Glutamatergic neuron (in vitro differentiated cells): ENCODE measurements at places on chromosomes 12 and 14. TPM values are rescaled to one million over a fixed set of nuclear protein-coding genes. Genes with fewer than 3 reads are reported as not detected.
A peak's percentile ranks its signal among the peaks of the same experiment; 100 is the strongest.

The SART3 gene
- 72.6 TPM for total RNA-seq

The RERG gene
- not detected for total RNA-seq

The GARIN6 gene
- not detected for total RNA-seq

The ANAPC7 gene
- 93.7 TPM for total RNA-seq

- peaks cover 4% of the 10 kb centered on the region for H3K4me1 ChIP-seq
- DNase-seq, result no peak
- no peak overlapping the region for H3K4me3 ChIP-seq
- peaks cover 12% of the 10 kb centered on the region for H3K36me3 ChIP-seq
- no peak overlapping the region for H3K27ac ChIP-seq
- H3K27me3 ChIP-seq, result peaks cover 2% of the 10 kb centered on the region
These were observed 707.8 kb downstream of the FLRT2 start for GRCh38 chr14:86237733-86238132.

DNA sequence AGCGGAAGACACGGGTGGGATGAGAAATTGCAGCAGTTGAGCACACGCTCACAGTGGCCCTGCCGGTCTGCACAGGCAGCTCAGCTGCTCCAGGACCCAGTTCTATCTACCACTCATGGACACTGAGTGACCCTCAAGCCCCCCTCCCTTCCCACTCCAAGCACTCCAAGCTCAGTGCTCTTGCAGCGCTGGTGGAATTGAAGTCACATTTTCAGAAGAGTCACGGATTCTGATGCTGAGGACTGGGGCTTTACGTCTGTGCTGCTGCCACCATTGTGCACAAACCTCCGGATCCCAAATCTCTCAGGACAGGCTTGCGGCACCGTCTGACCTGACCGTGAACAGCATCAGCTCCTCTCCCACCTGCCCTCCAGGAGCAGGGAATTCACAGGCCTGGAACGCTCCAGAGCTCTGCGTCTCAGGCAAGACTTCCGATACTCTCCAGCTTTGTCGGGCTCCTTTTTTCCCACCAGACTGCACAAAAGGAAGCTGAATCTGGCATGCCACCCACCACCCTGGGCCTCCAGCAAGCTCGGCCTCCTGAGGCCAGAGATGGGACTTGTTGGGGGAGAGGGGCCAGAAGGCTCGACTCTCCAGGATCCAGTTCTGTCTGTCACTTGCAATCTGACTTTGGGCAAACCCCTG lies 213.1 kb upstream of the RTL1 start:
- DNase-seq, result no peak
- peaks cover 4% of the 10 kb centered on the region for H3K4me1 ChIP-seq
- no peak overlapping the region for H3K27ac ChIP-seq
- H3K36me3 ChIP-seq, result no peaks in the 10 kb centered on the region
- H3K4me3 ChIP-seq, result no peak overlapping the region

GRCh38 chr12:120702637-120703036 lies 7.6 kb upstream of the UNC119B start:
- DNase-seq, result no peak
- H3K4me3 ChIP-seq, result no peak overlapping the region
- H3K27me3 ChIP-seq, result no peaks in the 10 kb centered on the region
- H3K36me3 ChIP-seq, result no peaks in the 10 kb centered on the region
- H3K27ac ChIP-seq, result no peak overlapping the region

DNA sequence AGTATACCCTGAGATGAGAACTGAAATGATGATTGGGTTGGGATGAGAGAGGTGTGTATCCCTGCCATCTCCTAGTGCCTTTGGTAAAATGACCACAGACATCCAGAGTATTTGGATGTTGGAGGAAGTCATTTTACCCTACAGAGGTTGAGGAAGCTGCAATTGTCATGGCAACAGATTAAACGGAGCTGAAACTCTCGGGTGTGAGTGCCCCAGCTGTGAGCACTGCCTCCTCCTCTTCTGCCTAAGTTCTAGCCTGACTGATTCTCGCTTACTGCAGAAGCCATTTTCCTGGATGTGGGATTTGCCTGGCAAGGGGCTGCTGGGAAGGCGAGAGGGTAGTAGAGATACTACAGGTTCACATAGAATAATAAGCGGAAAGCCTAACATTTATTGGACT lies 10.3 kb upstream of the PPP4R4 start:
- H3K4me1 ChIP-seq, result peaks cover 5% of the 10 kb centered on the region
- H3K36me3 ChIP-seq, result no peaks in the 10 kb centered on the region
- peaks cover 6% of the 10 kb centered on the region for H3K27me3 ChIP-seq
- H3K4me3 ChIP-seq, result no peak overlapping the region

GRCh38 chr14:92426237-92426636 lies 87.3 kb upstream of the RIN3 start:
- peaks cover 8% of the 10 kb centered on the region for H3K36me3 ChIP-seq
- no peak overlapping the region for H3K4me3 ChIP-seq
- H3K4me1 ChIP-seq, result peaks cover 5% of the 10 kb centered on the region
- H3K27ac ChIP-seq, result no peak overlapping the region
- DNase-seq, result no peak

GRCh38 chr12:69663726-69664125 lies 35.4 kb downstream of the BEST3 start:
- no peaks in the 10 kb centered on the region for H3K27me3 ChIP-seq
- H3K27ac ChIP-seq, result no peak overlapping the region
- H3K36me3 ChIP-seq, result no peaks in the 10 kb centered on the region
- no peak overlapping the region for H3K4me3 ChIP-seq

GRCh38 chr14:73717711-73718417 lies 3.7 kb upstream of the PNMA1 start:
- peak; percentile 50 for DNase-seq
- peaks cover 22% of the 10 kb centered on the region for H3K4me1 ChIP-seq
- H3K4me3 ChIP-seq, result peak overlapping the region; percentile 97
- peak overlapping the region; percentile 97 for H3K27ac ChIP-seq

DNA sequence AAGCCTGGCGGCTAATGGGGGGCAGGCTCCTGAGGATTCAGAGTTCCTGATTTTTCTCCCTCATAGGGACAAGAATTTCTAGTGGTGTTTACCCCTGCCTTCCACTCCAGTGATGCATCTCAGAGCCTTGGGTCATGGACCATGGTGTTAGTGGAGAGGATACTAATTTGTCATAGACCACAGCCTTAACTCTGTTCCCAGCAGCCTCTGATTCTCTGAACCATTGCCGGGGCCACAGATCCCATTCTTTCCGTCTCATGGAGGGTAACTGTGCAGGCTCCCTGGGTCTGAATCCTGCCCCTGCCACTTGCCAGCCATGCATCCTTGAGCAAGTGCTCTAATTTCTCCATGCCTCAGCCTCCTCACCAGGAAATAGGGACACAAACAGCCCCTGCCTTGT lies 55.1 kb downstream of the RPH3A start:
- no peak overlapping the region for H3K4me3 ChIP-seq
- H3K4me1 ChIP-seq, result peaks cover 23% of the 10 kb centered on the region
- no peak overlapping the region for H3K27ac ChIP-seq
- DNase-seq, result no peak
- H3K36me3 ChIP-seq, result no peaks in the 10 kb centered on the region

DNA sequence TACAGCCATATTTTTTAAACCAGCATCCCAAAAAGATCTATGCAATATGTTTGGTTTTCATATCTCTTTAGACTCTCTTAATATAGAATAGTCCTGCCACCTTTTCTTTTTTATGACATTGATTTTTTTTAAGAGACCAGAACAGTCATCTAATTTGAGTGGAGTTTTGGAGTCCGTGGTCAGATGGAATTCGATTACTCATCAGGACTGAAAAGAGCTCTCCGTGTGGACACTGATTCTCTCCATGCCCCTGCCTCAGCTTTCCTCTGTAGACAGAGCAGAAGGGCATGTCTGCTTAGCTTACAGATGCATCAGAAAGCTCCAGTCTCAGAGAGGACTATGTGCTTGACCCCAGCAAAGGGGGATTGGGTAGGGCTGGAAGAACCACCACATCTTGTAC lies 27.8 kb downstream of the SMCO2 start:
- no peaks in the 10 kb centered on the region for H3K27me3 ChIP-seq
- H3K36me3 ChIP-seq, result peaks cover 26% of the 10 kb centered on the region
- no peaks in the 10 kb centered on the region for H3K4me1 ChIP-seq
- H3K27ac ChIP-seq, result no peak overlapping the region
- no peak for DNase-seq
- no peak overlapping the region for H3K4me3 ChIP-seq
